Lung (tissue), 17 donors: ENCODE measurements at places on chromosomes 3 and 15. TPM values are rescaled to one million over a fixed set of nuclear protein-coding genes. Genes with fewer than 3 reads are reported as not detected.

- DNase-seq, result peak; percentile 91
These were observed 19.0 kb downstream of the STOML1 start for GRCh38 chr15:73972984-73973682.

DNA sequence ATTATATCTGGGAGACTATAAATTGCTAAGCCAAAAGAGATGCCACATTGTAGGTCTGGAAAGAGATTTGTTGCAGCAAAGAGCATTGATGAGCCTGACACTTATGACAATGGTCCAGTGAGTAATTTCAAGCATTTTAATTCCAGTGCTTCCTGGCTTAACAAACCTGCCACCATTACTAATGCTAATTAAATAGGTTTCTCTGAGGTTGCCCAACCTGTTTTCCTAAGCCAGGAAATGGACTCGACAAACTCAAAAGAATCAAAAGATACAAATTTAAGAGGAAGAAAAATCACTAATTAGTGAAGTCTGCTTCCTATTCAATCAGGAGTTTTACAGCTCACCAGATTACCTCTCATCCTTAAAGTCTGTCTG is 36.7 kb upstream of the CTDSPL start:
- no peak for DNase-seq

DNA sequence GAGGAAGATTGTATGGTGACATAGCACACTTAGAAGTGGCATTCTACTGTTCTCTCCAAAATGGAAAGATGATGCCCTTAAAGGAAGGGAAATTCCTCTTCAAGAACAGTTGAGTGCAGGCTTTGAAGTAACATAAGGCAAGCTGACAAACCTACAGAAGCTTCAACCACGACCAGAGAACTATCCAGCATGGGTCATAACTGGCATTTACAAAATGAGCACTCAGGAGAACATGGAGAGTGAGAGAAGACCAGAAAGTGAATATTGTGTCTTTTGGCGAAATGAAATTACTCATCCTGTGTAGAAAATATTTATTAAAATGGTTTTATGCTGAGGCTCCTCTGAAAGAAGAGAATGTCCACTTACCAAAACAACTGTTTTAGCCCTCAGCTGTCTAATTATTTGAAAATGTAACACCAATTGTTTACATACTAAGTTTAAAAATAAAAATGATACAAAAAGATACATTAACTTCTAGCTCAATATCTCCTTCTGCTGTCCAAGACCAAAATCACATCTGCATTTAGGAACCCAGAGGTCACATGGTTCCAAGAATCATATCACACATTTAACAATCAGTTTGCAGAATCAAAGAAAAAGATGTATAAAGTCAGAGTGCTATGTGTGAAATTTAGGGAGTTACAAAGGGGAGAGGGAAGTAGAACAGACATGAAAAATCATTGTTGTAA is 216.9 kb downstream of the ATP8B4 start:
- DNase-seq, result no peak

FBXO22 gene
- total RNA-seq, result 29.6 TPM

INKA1 gene
- 6.1 TPM for total RNA-seq

GRCh38 chr3:16528106-16528505 is 14.6 kb upstream of the RFTN1 start:
- DNase-seq, result no peak

CHST2 gene
- total RNA-seq, result 53.3 TPM
